Peyer's patch (tissue), 4 donors: ENCODE measurements at places on chromosomes 4 and X. TPM values are rescaled to one million over a fixed set of nuclear protein-coding genes. Genes with fewer than 3 reads are reported as not detected.
A peak's percentile ranks its signal among the peaks of the same experiment; 100 is the strongest.

- no peak overlapping the region for H3K27ac ChIP-seq
- no peaks in the 10 kb centered on the region for H3K36me3 ChIP-seq
- H3K4me1 ChIP-seq = no peaks in the 10 kb centered on the region
- H3K27me3 ChIP-seq = no peaks in the 10 kb centered on the region
- no peak for DNase-seq
Observed at GRCh38 chr4:76058302-76058701, 16.2 kb upstream of the ART3 start.

MAGEB2 gene
- not detected for total RNA-seq

- peak overlapping the region; percentile 34 for H3K4me3 ChIP-seq
- no peaks in the 10 kb centered on the region for H3K36me3 ChIP-seq
- H3K27ac ChIP-seq = peak overlapping the region; percentile 84
- no peaks in the 10 kb centered on the region for H3K27me3 ChIP-seq
- no peaks in the 10 kb centered on the region for H3K4me1 ChIP-seq
Observed at GRCh38 chrX:70479247-70479921, 34.7 kb downstream of the DLG3 start.

- no peaks in the 10 kb centered on the region for H3K36me3 ChIP-seq
- H3K27ac ChIP-seq = no peak overlapping the region
- no peak for DNase-seq
- no peaks in the 10 kb centered on the region for H3K27me3 ChIP-seq
Observed at GRCh38 chrX:1874416-1874815, 259.6 kb downstream of the ASMT start.

WDR1 gene
- 172 TPM for total RNA-seq

AFF2 gene
- not detected for total RNA-seq

- no peaks in the 10 kb centered on the region for H3K27me3 ChIP-seq
- no peak overlapping the region for H3K27ac ChIP-seq
- H3K36me3 ChIP-seq = no peaks in the 10 kb centered on the region
Observed at GRCh38 chrX:43592597-43592996, 63.5 kb upstream of the MAOA start.

NMU gene
- not detected for total RNA-seq

- H3K4me3 ChIP-seq = peak overlapping the region; percentile 33
- peak overlapping the region; percentile 35 for H3K27ac ChIP-seq
- no peaks in the 10 kb centered on the region for H3K4me1 ChIP-seq
Observed at GRCh38 chrX:75746891-75747639, 38.0 kb downstream of the MAGEE2 start.

- no peaks in the 10 kb centered on the region for H3K4me1 ChIP-seq
- no peak for DNase-seq
- H3K4me3 ChIP-seq = no peak overlapping the region
- H3K27ac ChIP-seq = no peak overlapping the region
- H3K36me3 ChIP-seq = no peaks in the 10 kb centered on the region
Observed at GRCh38 chr4:185721190-185722028, 90.6 kb downstream of the SORBS2 start.

- H3K27me3 ChIP-seq = no peaks in the 10 kb centered on the region
- no peaks in the 10 kb centered on the region for H3K4me1 ChIP-seq
- no peak overlapping the region for H3K27ac ChIP-seq
- H3K36me3 ChIP-seq = no peaks in the 10 kb centered on the region
- DNase-seq = no peak
- no peak overlapping the region for H3K4me3 ChIP-seq
Observed at GRCh38 chrX:2374086-2374485, 126.7 kb downstream of the DHRSX start.

DNA sequence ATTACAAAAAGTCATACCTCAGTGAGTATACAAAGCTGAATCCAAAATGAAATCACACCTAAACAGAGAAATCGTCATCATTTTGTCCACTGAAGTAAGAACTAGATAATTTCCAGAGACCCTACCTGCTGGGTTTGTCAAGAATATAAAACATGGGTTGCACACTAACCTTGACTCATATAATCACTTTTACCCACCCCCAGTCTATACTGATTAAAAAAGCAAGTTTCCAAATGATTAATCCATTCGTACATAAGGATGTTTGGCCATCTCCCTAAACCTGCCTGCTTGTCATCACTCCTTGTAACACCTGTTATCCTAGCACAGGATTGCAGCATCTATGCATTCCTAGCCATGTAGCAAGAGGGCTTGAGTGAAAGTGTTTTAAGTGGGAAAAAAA lies 4.7 kb downstream of the RAP2C start:
- H3K27ac ChIP-seq = no peak overlapping the region
- H3K27me3 ChIP-seq = no peaks in the 10 kb centered on the region
- no peak overlapping the region for H3K4me3 ChIP-seq
- no peak for DNase-seq

C4orf36 gene
- total RNA-seq = 6.6 TPM

- no peak overlapping the region for H3K27ac ChIP-seq
- no peaks in the 10 kb centered on the region for H3K36me3 ChIP-seq
- no peaks in the 10 kb centered on the region for H3K27me3 ChIP-seq
- no peak overlapping the region for H3K4me3 ChIP-seq
- peaks cover 10% of the 10 kb centered on the region for H3K4me1 ChIP-seq
- DNase-seq = no peak
Observed at GRCh38 chr4:56768316-56768715, 53.2 kb downstream of the SPINK2 start.

GRCh38 chr4:119525771-119526712 lies 102.6 kb downstream of the PDE5A start:
- no peaks in the 10 kb centered on the region for H3K27me3 ChIP-seq
- H3K4me1 ChIP-seq = no peaks in the 10 kb centered on the region
- H3K36me3 ChIP-seq = no peaks in the 10 kb centered on the region
- DNase-seq = no peak
- H3K27ac ChIP-seq = no peak overlapping the region
- H3K4me3 ChIP-seq = no peak overlapping the region

GRCh38 chrX:74286950-74287740 lies 16.8 kb upstream of the ZCCHC13 start:
- H3K4me1 ChIP-seq = no peaks in the 10 kb centered on the region
- H3K4me3 ChIP-seq = no peak overlapping the region
- DNase-seq = no peak
- no peak overlapping the region for H3K27ac ChIP-seq
- no peaks in the 10 kb centered on the region for H3K27me3 ChIP-seq

RASGEF1B gene
- 29.1 TPM for total RNA-seq

- H3K27ac ChIP-seq = peak overlapping the region; percentile 78
- no peaks in the 10 kb centered on the region for H3K36me3 ChIP-seq
- H3K27me3 ChIP-seq = no peaks in the 10 kb centered on the region
- no peak overlapping the region for H3K4me3 ChIP-seq
- no peak for DNase-seq
- H3K4me1 ChIP-seq = no peaks in the 10 kb centered on the region
Observed at GRCh38 chr4:85476381-85476780, 1.4 kb downstream of the ARHGAP24 start.

PTPN13 gene
- 12.3 TPM for total RNA-seq

MUC7 gene
- not detected for total RNA-seq

DNA sequence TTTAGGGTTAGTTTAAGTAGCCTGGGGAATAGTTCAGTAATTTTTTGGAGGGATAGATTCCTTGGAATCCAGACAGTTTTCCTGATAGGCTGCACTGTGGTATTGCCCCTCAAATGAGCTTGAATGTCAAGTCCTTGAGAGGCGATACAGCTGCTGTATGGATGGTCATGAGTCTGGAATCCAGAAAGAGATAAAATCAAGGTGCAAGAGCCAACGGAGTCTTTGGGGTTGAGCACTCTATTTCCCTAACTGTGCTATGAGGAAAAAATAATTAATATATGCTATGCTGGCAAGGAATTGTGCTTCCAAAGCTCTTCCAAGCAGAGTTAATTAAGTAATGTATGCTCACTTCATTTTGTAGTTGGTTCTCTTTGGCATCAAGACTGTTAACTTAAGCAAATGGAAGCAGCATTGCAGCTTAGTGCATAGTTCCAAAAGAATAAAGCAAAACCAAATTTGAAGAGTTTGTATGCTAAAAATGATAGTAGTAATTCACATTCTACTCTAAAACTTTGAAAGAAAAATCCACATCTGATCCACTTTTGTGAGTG lies 48.8 kb downstream of the LIMCH1 start:
- no peaks in the 10 kb centered on the region for H3K4me1 ChIP-seq
- no peak overlapping the region for H3K27ac ChIP-seq

- no peak for DNase-seq
- no peaks in the 10 kb centered on the region for H3K27me3 ChIP-seq
- no peak overlapping the region for H3K4me3 ChIP-seq
- peaks cover 9% of the 10 kb centered on the region for H3K4me1 ChIP-seq
- H3K36me3 ChIP-seq = no peaks in the 10 kb centered on the region
- H3K27ac ChIP-seq = no peak overlapping the region
Observed at GRCh38 chr4:71201057-71201456, 137.8 kb upstream of the SLC4A4 start.

GRCh38 chr4:26473893-26474292 lies 16.4 kb downstream of the CCKAR start:
- DNase-seq = no peak
- H3K4me3 ChIP-seq = no peak overlapping the region
- no peak overlapping the region for H3K27ac ChIP-seq

GRCh38 chr4:159900562-159900961 lies 797.7 kb downstream of the RAPGEF2 start:
- no peaks in the 10 kb centered on the region for H3K27me3 ChIP-seq
- H3K36me3 ChIP-seq = no peaks in the 10 kb centered on the region
- H3K4me3 ChIP-seq = no peak overlapping the region
- no peaks in the 10 kb centered on the region for H3K4me1 ChIP-seq
- no peak overlapping the region for H3K27ac ChIP-seq
- DNase-seq = no peak

DNA sequence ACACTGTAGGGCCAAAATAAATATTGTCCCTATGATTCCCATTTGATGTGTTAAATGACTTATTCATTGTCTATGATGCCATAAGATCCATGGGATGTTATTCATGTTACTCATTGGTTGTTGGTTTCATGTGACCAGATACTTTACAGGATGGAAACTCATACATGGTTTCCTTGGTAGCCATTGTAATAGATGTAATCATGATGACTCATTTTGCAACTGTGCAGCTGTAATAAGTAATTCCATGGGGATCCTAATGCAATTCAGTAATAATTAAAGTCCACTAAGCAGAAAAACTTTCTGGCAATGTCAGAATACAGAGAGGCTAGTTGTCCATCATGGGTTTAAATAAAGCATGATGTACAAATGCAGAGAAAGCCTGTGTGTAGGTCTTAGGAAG lies 389.7 kb upstream of the NR3C2 start:
- no peak for DNase-seq
- H3K4me3 ChIP-seq = no peak overlapping the region
- peaks cover 12% of the 10 kb centered on the region for H3K4me1 ChIP-seq
- H3K27me3 ChIP-seq = no peaks in the 10 kb centered on the region
- no peaks in the 10 kb centered on the region for H3K36me3 ChIP-seq

SPANXB1 gene
- not detected for total RNA-seq
